Left ventricle myocardium inferior (tissue), 1 donor: ENCODE measurements at places on chromosomes 13 and 19.

- no peak overlapping the region for H3K27ac ChIP-seq
- H3K36me3 ChIP-seq = no peaks in the 10 kb centered on the region
- no peaks in the 10 kb centered on the region for H3K27me3 ChIP-seq
- no peak overlapping the region for H3K4me3 ChIP-seq
Observed at GRCh38 chr19:48807590-48808308, 3.1 kb downstream of the BCAT2 start.

GRCh38 chr19:2438178-2438577 is 10.8 kb upstream of the TIMM13 start:
- H3K27ac ChIP-seq = no peak overlapping the region
- no peaks in the 10 kb centered on the region for H3K27me3 ChIP-seq
- no peaks in the 10 kb centered on the region for H3K4me1 ChIP-seq
- DNase-seq = no peak
- H3K4me3 ChIP-seq = no peak overlapping the region

DNA sequence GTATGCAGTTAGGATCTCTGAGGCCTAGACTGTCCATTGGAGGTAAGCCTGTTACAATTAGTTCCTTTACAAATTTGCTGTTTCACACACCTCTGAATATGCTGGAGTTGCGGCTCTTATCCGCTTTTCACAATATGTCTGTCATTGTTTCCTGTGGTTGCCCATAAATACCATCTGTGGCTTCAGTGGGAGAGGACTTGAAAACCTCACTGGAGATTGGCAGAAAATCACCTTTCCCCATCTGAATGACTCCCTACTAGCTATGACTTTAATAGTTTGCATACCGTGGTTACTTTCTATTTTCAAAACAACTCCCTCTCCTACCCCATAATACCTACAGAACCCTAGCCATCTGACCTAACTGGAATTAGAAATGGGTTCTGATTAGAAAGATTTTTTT is 454.3 kb downstream of the PCDH17 start:
- H3K27me3 ChIP-seq = no peaks in the 10 kb centered on the region
- no peak overlapping the region for H3K4me3 ChIP-seq
- no peaks in the 10 kb centered on the region for H3K4me1 ChIP-seq
- no peaks in the 10 kb centered on the region for H3K36me3 ChIP-seq
- H3K27ac ChIP-seq = no peak overlapping the region
- no peak for DNase-seq

DNA sequence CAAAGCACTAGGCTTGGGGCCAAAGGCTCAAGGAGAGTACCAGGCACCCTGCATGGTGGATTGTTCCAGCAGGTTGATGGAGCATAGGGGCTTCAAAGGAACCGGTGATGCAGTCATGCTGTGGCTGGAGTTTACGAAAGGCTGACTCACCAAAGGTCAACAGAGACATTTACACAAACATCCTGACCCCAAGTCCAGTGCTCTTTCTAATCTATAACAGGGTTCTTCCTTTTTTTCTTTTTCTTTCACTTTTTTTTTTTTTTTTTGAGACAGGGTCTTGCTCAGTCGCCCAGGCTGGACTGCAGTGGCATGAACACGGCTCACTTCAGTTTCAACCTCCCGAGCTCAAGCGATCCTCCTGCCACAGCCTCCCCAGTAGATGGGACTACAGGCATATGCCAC is 35.6 kb upstream of the TPTE2 start:
- H3K36me3 ChIP-seq = no peaks in the 10 kb centered on the region
- H3K27me3 ChIP-seq = peaks cover 51% of the 10 kb centered on the region
- no peak overlapping the region for H3K27ac ChIP-seq
- no peak overlapping the region for H3K4me3 ChIP-seq
- DNase-seq = no peak

DNA sequence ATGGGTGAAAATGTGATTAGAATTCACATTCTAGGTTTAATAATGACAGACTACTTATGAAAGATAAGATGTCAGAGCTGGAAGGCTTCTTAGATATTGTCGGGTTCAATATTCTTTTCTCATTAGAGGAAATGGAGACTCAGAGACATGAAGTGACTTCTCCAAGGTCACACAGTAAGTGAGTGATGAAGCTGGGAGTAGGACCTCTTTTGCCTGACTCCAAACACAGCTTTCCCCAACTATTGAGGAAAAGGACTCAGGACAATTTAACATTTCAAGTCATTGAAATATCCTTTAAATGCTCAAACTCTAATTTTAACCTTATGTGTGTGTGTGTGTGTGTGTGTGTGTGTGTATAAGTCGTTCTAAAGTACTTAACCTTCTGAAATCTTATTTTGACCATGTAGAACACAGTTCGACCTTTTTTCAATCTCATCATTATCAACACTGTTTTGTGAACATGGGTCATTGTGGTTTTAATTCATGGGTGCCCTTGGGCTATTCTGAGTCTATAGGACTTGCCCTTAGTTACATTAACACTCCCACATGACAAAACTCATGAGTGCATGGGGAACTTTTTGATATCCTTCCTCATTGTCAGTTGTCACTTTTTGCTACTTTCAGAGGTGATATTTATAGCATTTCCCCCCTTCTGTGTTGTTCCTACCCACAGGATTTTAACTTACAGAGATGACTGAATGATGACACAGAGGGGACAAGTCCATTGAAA is 53.0 kb downstream of the LRCH1 start:
- no peak for DNase-seq
- H3K4me1 ChIP-seq = peaks cover 97% of the 10 kb centered on the region
- no peak overlapping the region for H3K4me3 ChIP-seq

DNA sequence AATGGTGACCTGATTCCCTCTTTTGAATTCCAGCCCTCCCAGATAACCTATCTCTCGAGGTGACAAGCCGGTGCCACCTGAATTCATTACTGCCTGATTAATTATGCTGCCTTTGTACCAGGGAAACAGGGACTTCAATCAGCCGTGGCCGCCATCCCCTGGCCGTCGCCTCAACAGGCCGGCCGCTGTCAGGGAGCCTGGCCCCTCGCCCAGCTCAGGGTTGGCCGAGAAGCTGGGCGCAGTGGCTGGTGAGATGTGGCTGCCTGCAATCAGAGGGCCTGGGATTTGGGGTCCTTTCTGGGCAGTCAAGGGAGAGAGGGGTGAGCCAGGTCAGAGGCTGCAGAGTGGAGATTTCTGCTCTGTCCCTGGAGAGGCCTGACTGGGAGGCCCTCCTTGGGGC is 91.2 kb downstream of the KCTD15 start:
- H3K4me1 ChIP-seq = peaks cover 20% of the 10 kb centered on the region
- DNase-seq = no peak
- no peak overlapping the region for H3K4me3 ChIP-seq
- H3K27me3 ChIP-seq = peaks cover 23% of the 10 kb centered on the region
- H3K27ac ChIP-seq = no peak overlapping the region
- no peaks in the 10 kb centered on the region for H3K36me3 ChIP-seq

DNA sequence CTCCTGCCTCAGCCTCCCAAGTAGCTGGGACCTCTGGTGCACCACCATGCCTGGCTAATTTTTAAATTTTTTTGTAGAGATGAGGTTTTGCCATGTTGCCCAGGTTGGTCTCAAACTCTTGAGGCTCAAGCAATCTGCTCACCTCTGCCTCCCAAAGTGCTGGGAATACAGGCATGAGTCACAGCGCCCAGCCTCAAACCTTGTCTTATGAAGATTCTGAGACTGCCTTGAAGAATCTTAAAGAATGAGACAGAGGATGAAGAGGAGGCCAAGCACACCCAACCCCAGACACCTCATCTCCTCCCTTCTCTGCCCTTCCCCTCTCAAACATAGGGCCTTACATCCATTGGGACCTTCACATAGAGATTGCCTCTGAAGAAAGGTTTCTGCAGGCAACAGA is 179.7 kb downstream of the ABCC4 start:
- no peak for DNase-seq
- no peaks in the 10 kb centered on the region for H3K4me1 ChIP-seq
- H3K4me3 ChIP-seq = no peak overlapping the region
- H3K27ac ChIP-seq = no peak overlapping the region
- no peaks in the 10 kb centered on the region for H3K27me3 ChIP-seq

GRCh38 chr13:31110617-31111016 is 51.1 kb downstream of the HSPH1 start:
- no peaks in the 10 kb centered on the region for H3K36me3 ChIP-seq
- no peaks in the 10 kb centered on the region for H3K4me1 ChIP-seq
- no peak for DNase-seq
- H3K27ac ChIP-seq = no peak overlapping the region
- H3K27me3 ChIP-seq = peaks cover 20% of the 10 kb centered on the region
- no peak overlapping the region for H3K4me3 ChIP-seq

DNA sequence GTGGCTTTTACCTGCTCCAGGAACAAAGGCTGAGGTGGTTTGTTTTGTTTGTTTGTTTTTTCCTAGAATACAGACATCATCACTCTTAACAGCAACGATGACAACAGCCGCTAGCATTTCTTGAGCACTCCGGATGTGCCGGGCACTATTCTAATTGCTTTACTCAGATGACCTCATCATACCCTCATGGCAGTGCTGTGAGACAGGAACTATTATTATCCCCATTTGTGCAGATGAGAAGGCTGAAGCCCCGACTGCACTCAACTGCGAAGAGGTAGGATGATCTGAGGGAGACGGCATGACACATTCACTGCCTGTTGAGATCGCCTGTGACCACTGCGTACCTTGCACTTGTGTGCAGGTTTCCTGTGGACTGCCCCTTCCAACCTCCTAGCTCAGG is 66.5 kb downstream of the CCDC70 start:
- H3K4me1 ChIP-seq = peaks cover 11% of the 10 kb centered on the region
- H3K27me3 ChIP-seq = no peaks in the 10 kb centered on the region
- no peak overlapping the region for H3K4me3 ChIP-seq
- H3K27ac ChIP-seq = no peak overlapping the region
- no peak for DNase-seq

- peak overlapping the region; percentile 67 for H3K4me3 ChIP-seq
- DNase-seq = peak; percentile 20
- no peaks in the 10 kb centered on the region for H3K36me3 ChIP-seq
- H3K4me1 ChIP-seq = peaks cover 14% of the 10 kb centered on the region
- no peak overlapping the region for H3K27ac ChIP-seq
Observed at GRCh38 chr19:29812080-29812880, 489 bp downstream of the CCNE1 start.

GRCh38 chr13:65892859-65893258 is 1337.3 kb downstream of the PCDH9 start:
- no peak overlapping the region for H3K4me3 ChIP-seq
- DNase-seq = no peak
- no peak overlapping the region for H3K27ac ChIP-seq
- H3K36me3 ChIP-seq = no peaks in the 10 kb centered on the region
- H3K27me3 ChIP-seq = no peaks in the 10 kb centered on the region
- H3K4me1 ChIP-seq = no peaks in the 10 kb centered on the region

DNA sequence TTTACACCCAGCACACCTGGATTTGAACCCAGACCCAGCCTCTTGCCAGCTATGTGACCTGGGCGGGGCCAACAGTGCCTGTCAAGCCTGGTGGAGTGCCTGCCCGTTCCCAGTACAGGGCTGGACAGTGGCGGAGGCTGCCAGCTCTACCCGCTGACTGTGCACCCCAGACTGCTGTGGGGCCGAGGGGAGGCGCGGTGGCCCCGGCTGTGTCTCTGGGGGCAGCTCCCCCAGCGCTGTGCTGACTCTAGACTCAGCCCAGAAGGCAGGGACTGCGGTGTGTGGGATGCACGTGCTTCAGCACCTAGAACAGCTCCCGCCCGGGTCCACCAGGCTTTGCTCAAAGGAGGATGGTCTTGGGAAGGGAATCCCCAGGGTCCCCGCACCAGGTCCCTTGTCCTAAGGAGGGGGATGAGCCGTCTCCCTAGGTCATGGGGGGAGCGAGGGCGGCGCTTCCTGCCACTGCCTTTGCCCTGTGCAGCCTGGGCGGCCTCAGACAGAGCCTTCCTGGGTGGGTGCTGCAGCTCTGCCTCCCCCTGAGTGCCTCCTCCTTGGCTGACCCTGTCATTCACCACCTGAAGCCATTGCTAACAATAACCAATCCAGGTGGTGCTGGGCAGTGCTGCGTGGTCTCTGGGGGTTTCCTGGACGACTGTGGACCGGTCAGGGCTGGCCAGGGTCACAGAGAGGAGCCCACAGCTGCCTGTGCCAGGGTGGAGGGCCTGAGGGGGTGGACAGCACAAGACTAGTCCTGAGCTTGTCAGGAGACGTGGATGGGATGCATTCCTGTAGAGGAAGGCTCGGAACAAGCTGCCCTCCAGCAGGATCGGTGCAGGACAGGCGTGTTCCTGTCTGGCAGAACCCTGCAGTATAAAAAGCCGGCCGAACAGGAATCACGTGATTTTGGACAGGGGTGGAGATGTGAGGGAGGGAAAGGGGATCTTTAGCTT is 18.6 kb downstream of the TMEM255B start:
- no peak overlapping the region for H3K27ac ChIP-seq
- H3K27me3 ChIP-seq = peaks cover 32% of the 10 kb centered on the region
- no peak overlapping the region for H3K4me3 ChIP-seq
- no peak for DNase-seq
- no peaks in the 10 kb centered on the region for H3K4me1 ChIP-seq

DNA sequence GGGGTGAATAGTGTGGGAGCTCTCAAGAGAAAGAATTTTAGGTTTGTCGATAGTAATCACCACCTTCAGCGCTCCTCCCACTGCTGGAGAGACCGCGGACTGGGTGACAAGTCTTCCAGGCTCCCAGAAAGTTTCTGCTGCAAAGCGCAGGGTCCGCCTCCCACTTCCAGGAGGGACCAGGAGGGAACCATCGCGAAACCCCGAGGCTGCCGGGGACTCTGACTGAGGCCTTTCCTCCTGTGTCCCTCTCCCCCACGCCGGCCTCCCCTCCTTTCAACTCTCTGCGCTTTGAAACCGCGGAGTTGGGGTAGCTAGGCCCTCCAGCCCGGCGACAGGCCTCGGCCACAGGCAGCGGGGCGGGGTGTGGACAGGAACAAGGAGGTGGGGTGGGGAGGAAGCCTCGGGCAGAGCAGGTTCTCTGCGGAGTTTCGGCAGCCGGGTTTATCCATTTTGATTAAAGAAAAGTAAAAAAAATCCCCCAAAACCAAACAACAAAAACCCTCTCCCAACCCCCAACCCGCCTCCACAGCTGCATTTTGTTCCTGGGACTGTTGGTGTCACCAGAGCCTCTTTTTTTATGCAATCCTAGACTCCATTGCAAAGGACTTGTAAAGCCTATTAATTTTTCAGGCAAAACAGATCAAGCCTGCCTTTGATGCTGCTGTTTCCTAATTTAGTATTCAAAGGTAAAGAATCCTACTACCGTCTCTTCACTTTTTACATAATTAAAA is 157.2 kb downstream of the TM9SF2 start:
- H3K4me3 ChIP-seq = peak overlapping the region; percentile 74
- no peaks in the 10 kb centered on the region for H3K36me3 ChIP-seq
- peak overlapping the region; percentile 91 for H3K27ac ChIP-seq
- peak; percentile 59 for DNase-seq
- H3K27me3 ChIP-seq = no peaks in the 10 kb centered on the region
- H3K4me1 ChIP-seq = peaks cover 28% of the 10 kb centered on the region

- no peak overlapping the region for H3K4me3 ChIP-seq
- H3K4me1 ChIP-seq = peaks cover 12% of the 10 kb centered on the region
- no peak for DNase-seq
- peak overlapping the region; percentile 80 for H3K27ac ChIP-seq
- H3K36me3 ChIP-seq = no peaks in the 10 kb centered on the region
- H3K27me3 ChIP-seq = no peaks in the 10 kb centered on the region
Observed at GRCh38 chr13:32905063-32905863, 111.0 kb upstream of the KL start.

- no peaks in the 10 kb centered on the region for H3K4me1 ChIP-seq
- DNase-seq = no peak
- no peak overlapping the region for H3K4me3 ChIP-seq
- H3K27ac ChIP-seq = no peak overlapping the region
- peaks cover 35% of the 10 kb centered on the region for H3K27me3 ChIP-seq
- H3K36me3 ChIP-seq = no peaks in the 10 kb centered on the region
Observed at GRCh38 chr19:28652765-28653164, 560.2 kb downstream of the UQCRFS1 start.
